ENCODE measurements at places on chromosomes 2 and 18.

GRCh38 chr2:96770442-96771202, 9.9 kb downstream of the CNNM4 start:
- DNase-seq = no peak

GRCh38 chr2:173553593-173553992, 198.9 kb downstream of the CDCA7 start:
- no peak for DNase-seq

DNA sequence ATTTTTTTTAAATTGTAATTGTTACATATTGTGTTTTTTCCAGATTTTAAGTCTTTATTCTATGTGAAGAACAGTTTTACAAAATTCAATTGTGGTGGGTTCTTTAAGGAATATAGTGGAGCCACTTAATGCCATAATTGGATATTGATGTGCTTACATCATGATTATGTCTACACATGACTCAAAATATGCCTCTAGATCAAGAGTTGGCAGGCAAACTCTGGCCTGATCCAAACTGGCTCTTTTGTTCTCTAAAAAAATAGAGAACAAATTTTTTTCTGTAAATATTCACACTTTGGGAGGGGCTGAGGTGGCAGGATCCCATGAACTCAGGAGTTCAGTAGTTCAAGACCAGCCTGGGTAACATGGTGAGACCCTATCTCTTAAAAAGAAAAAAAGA, 8.3 kb downstream of the EHBP1 start:
- no peak for DNase-seq

GRCh38 chr18:25830787-25831186, 259.6 kb downstream of the SS18 start:
- no peak for DNase-seq

GRCh38 chr18:33873112-33873511, 295.1 kb downstream of the ASXL3 start:
- DNase-seq = no peak

GRCh38 chr18:36141576-36141975, 11.9 kb downstream of the ELP2 start:
- DNase-seq = no peak

DNA sequence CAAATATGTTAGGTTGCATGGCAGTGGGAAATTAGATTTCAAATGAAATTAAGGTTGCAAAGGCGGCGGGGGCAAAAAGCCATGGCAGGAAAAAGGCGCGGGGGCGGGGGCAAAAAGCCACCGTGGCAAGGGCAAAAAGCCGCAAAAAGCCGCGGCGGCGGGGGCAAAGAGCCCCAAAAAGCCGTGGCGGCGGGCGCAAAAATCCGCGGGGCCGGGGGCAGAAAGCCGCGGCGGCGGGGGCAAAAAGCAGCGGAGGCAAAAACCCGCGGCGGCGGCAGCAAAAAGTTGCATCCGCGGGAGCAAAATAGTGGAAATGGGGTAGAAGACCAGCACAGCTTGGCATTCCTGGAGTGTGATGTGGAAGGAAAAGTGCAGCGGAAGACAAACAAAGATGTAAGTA, 417.1 kb downstream of the ANKRD30B start:
- DNase-seq = peak; percentile 0

DNA sequence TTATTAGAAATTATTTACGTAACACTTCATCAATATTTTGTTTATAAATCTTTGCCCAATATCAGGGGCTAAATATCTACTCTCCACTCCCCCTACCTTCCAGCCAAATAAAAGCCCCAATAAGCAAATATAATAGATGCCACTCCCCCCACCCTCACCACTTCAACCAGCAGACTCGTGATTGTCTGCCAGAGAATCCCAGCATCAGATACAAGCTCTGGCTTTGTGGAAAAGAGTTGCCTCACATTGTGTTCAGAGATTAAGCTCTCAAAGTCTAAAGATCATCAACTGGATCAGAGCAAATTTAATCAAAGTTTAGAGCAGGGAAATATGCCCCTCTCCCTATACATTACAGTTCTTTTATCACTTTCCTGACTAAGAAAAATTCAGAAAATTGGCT, 39.5 kb downstream of the AOX1 start:
- DNase-seq = no peak

GRCh38 chr2:239383759-239384156, 17.1 kb downstream of the HDAC4 start:
- no peak for DNase-seq

DNA sequence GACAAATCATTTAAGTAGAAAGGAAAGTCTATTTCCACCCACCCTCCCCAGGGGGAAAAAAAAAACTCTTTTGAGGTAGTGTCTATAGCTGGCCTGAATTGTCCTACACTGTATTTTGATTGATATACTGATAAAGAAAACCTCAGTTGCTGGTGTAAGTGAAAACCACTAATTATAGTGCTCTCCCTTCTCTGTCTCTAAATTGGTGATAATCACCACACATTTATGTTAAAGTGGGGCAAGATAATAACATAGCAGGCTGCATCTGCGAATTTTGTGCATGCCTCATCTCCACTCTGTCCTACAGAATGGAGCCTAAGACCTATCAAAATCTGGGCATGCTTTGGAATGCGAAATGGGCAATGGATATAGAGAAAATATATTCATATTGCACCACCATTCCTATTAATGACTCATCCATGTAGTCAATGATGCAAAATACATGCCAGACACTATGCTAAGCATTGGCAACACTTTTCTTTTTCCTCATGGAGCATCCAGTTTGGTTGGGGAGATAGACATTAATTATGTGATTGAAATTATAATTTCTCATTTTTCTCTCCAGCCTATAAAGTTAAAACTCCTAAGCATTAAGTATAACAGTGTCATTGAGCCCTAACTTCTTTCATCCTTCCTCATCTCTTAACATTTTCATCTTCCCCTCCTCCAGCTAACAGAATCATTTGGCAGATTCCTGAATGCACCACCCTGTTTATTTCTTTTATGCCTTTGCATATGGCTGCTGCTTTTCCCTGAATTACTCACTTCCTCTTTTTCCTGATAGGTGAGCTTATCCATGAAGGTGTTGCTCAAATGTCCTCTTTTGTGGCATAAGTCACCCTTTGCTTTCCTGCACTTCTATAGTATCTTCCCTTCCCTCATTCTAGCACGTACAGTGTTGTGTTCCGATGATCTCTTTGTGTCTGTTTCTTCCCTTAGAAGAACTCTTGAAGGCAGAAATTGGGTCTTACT, 58.2 kb downstream of the SLC9A2 start:
- DNase-seq = no peak

DNA sequence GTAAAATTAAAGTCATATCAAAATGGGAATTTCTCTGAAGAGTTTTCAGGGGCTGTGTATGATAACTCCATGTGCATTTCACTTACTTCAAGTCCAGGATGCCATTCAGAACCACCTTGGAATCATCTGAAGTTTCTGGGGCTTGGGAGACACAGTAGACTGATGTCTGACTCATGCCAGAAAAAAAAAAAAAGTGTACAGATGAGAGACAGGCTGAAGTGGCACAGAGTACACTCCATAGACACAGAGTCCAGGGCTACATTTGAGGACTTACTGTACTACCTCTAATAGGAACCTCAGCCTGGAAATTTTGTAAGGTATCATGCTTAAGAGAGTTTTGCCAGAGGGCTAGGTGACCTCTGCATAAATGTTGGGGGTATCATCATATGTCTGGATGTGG, 92.0 kb downstream of the SS18 start:
- DNase-seq = no peak

GRCh38 chr18:28152754-28153153, 24.2 kb downstream of the CDH2 start:
- no peak for DNase-seq
